Renal pelvis (tissue), 12 donors: ENCODE measurements at places on chromosomes 6 and 20. TPM values are rescaled to one million over a fixed set of nuclear protein-coding genes. Genes with fewer than 3 reads are reported as not detected.
A peak's percentile ranks its signal among the peaks of the same experiment; 100 is the strongest.

LRRC1 gene
- polyA plus RNA-seq = 29.7 TPM

MLIP gene
- polyA plus RNA-seq = 0.70 TPM

ULBP3 gene
- polyA plus RNA-seq = 9.7 TPM

STMND1 gene
- polyA plus RNA-seq = 0.49 TPM

PSORS1C2 gene
- not detected for polyA plus RNA-seq

RPS21 gene
- polyA plus RNA-seq = 923 TPM

SIRPA gene
- polyA plus RNA-seq = 29.9 TPM

TCP11 gene
- 2.2 TPM for polyA plus RNA-seq

- DNase-seq = no peak
Measured at GRCh38 chr6:166242888-166243287, 65.3 kb downstream of the PRR18 start.

GRCh38 chr6:46305833-46306232 is 135.1 kb upstream of the ENPP5 start:
- DNase-seq = no peak

DNA sequence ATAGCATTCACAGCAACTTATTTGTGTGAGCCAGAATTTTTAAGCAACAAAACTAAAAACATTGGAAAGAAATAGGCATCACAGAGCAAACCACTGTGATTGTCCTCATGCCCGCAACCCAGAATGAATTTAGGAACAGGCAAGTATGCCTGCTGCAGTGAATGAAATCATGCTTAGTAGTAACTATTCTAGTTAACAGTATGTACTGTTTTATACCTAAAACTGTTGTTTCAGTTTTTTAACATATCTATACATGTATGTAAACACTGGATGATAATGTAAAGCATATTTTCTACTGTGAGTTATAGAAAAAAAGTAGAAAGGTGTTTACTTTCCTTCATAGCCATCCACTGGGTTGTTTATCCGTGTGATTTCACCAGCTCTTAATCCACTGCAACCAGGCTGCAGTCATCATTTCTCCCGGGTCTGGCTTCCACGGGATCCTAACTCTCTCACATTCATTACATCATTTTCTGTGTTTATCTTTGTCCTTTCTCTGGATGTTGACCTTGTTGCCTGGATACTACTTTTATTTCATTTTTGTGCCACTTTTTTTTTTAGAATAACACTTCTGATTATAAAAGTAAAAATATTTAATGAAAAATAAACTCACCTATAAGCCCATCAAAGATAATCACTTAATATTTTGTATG is 3.6 kb upstream of the ARFGEF3 start:
- no peak for DNase-seq

DNA sequence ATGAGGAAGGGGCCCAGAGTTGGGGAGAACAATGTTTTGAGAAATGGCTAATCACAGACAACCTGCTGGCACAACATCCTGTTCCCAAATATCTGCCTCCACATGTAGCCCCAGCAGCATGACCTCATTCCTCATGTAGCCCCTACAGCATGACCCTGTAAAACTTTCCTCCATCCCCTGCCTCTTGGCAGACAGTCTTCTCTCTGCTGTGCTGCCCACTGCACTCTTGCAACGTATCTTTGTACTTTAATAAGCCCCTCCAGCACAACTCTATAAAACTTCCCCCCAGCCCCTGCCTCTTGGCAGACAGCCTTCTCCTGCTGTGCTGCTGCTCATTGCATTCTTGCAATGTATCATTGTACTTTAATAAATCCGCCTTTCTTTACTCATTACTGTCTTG is 278.8 kb downstream of the HDGFL1 start:
- no peak for DNase-seq

GRCh38 chr6:49541936-49542335 is 8.5 kb upstream of the C6orf141 start:
- DNase-seq = no peak

- no peak for DNase-seq
Measured at GRCh38 chr20:46302106-46302505, 6.2 kb downstream of the CDH22 start.

GRCh38 chr6:44650947-44651346 is 263.4 kb downstream of the CDC5L start:
- no peak for DNase-seq

GRCh38 chr20:45293041-45294002 is 13.3 kb upstream of the RBPJL start:
- DNase-seq = peak; percentile 77

- DNase-seq = no peak
Measured at GRCh38 chr6:162750776-162751175, 23.0 kb downstream of the PACRG start.

GRCh38 chr6:137488150-137489045 is 5.8 kb downstream of the OLIG3 start:
- no peak for DNase-seq

DNA sequence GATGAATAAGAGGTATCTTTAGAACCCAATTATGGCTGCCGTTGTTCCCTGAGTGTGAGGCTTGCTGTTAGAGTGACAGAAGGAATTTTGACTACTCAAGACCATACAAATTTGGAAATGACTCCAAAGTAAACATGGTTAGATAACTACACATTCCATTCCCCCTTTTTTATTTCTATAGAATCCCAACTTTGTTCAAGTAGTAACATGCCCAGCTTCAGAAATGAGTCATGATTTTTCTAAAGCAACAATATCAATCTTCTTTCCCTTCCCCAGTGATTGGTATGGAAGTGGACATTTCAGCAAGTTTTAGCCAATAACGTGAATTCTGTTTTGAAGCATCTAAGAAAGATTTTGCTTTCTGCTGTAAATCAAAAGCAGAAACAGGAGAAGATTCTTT is 37.8 kb downstream of the HCRTR2 start:
- DNase-seq = no peak

- no peak for DNase-seq
Measured at GRCh38 chr6:74041420-74041819, 345.4 kb downstream of the CD109 start.

- no peak for DNase-seq
Measured at GRCh38 chr6:2378891-2379652, 133.7 kb upstream of the GMDS start.

GRCh38 chr6:148563066-148563465 is 183.8 kb upstream of the UST start:
- DNase-seq = no peak

DNA sequence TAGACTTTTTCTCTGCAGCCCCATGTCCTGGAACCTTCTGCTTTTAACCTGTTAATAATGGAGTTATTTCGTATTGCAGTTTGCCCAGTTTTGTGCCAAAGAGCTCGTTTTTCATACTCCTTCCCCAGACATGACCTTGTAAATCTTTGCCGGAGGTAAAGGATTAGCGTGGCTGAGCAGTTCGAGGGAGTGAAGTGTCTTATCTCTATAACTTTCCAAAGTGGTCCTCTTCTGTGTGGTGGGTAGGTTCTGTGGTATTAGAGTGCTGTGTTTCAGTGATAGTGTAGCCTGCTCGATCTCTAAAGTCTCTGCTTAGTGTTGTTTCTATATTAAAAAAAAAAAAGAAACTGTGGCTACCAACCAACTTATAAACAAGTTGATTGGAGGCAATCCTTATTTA is 67.5 kb downstream of the FARS2 start:
- DNase-seq = no peak

- no peak for DNase-seq
Measured at GRCh38 chr6:39844866-39845265, 52.7 kb downstream of the DAAM2 start.

DNA sequence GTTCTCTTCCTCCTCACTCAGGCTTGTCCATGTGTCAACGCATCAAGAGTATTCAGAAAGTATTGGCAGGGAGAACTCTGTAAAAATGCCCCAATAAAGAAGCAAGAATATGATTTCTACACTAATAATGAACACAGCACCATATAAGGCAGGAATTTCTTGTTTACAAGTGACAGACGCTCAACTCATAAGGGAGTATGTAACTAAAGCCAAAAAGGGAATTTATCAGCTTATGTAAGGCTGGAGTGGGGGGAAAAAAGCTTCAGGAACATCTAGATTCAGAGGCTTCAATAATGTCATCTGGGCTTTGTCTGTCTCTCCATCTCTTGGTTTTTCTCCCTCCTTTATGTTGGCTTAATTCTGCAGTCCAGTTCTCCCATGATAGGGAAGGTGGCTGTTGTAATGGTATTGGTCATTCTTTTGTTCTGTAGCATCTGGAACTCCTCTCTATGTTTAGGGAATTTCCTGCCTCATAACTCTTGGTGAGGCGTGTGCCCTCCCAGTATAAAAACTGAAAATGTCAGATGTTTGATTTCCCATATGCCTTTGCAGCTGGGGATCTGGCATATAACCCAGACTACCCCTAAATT is 125.1 kb upstream of the COL21A1 start:
- DNase-seq = no peak

GRCh38 chr6:79993911-79994309 is 10.5 kb upstream of the TTK start:
- DNase-seq = no peak

DNA sequence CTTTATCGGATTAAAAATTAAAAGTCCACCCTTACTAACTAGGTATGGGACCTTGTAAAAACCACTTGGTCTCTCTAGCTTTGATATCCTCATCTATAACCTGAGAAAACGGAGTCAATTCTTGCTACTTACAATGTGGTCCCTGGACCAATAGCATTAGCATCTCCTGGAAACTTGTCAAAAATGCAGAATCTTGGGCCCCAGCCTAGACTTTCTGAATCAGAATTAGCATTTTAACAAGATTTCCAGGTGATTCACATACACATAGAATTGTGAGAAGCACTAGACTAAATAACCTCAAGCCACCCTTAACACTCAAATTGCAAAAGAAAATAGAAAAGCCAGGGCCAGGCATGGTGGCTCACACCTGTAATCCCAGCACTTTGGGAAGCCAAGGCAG is 96.6 kb downstream of the RNGTT start:
- no peak for DNase-seq

DNA sequence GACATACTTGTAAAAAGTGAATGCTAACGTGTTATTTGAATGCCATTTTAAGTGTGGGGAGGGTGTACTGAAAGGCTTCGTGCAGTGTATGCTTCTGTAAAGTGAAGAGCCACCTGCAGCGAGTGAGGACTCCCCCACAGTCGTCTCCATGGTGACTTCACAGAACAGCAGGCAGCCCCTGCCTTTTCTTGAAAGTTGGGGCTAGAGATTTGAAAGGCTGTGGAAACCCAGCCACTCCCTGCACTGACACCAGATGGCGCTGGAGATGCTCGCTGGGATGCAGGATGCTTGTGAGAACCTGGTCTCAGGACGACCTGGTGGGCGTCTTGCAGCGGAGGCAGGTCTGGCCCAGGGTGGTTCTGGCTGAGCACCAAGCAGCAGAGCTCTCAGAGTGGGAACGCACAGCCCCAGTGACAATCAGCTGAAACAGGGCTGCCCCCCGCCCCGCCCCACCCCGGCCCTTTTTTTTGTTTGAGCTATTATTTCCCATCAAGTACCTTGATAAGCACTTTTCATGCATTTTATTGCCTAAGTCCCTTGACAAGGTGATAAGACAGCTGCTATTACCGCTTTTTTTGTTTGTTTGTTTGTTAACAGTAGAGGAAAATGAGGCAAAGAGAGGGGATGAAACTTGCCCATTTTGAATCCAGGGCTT is 150.3 kb downstream of the SYCP2 start:
- peak; percentile 65 for DNase-seq

DNA sequence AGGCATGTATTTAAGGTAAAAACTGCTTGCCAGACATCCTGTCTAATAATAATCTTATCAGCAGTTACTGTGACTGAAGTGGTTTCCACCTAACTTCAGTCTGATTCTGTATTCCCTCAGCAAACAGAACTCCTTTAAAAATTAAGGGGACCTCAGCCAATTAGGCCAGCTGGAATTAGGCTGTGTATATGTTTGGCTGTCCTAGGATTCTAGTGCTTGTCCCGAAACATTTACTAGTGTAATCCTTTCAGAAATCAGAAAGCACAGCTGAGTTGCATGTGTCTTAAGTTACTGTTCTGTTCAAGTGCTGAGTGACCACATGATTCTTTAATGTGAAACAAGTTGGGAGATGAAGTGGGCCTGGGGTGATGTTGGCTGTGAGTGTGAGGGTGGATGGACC is 120.9 kb upstream of the SUPT3H start:
- no peak for DNase-seq

DNA sequence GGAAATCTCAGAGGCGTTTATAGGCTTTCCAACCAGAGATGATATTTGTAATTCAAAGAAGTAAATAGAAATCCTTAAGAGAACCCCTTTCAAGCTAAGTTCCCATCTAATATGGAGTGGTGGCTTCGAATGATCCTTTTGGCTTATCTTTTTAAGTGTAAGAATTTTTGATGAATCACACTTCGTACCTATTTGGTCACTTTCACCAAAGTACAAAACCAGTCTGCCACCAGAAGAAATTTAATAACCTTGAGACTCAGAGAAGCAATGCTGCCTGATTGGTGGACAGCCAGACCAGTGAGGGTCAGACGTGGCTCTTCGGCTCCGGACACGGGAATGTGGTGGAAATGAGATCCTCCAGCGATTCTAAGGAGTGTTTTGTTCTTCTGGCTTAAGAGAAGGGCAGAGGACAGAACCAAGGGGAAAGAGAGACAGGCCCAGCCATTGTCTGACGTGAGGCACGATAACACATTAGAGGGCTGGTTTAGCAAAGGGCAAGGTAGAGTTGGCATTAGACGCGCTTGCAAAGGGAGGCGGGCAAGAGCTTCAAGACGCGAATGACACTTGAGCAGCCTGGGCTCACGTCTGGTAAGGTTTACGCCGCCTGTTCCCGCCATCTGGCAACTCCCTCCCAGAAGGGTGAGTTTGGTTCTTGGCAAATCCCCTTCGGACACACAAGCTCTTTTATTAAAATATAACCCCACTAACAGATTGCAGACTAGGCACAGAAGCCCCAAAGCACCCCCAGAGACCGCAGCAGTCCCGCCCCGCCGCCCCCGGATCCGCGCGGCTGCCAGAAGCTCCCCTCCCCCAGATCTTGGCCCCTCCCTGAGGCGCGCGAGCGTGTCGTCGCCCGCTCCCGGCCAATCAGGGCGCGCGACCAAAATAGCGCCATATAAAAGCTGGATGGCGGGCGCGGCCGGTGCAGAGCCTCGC is 50.0 kb upstream of the EZR start:
- no peak for DNase-seq

GRCh38 chr20:52731093-52731492 is 241.1 kb upstream of the TSHZ2 start:
- no peak for DNase-seq

DNA sequence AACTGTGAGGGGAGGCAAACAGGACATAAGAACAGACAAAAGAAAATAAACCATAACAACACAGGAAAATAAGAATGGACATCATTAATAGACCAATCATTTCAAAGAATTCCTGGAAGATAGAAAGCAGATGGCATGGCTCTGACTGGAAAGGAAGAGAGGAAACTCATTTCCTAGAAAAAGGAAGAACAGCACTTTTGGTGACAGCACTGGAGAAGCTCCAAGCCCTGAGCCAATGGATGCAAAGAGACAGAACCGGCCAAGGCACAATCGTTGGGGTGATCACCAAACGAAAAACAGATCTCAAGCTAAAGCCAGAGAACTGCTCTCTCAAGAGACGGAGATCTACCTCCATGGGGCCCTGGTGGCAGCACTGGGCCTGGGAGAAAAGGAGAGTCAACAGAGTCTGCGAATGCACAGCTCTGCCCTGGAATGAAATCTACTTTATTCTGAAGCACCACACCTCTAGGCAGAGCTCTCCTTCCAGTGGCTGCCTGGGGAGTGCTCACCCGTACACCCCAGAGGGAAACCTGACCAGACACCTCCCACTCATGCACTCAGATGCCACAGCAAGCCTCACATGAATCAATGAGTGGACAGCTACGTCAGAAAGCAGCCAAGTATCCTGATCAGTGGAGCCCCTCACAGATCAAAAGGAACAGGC is 24.2 kb downstream of the KIAA0319 start:
- DNase-seq = peak; percentile 54
